ENCODE measurements at places on chromosomes 1 and 21.
A peak's percentile ranks its signal among the peaks of the same experiment; 100 is the strongest.

DNA sequence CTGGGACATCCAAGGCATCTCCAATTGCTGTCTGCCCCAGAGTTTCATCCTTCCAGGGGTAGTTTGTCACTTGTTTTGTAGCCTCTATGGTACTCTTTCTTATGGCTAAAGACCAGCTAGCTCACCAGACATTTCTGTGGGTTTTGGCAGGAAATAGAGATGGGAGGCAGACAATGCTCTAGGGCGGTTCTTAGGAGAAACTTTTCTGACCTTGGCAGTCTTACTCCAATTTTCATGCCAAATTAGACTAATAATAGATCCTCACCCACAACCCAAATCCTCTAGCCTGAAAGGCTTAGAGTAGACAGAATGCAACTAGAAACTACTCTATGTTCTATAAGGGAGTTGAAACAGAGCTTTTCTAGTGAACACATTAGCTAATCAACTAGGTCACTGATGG, 69.8 kb downstream of the LRIG2 start:
- no peak for DNase-seq

GRCh38 chr1:76957961-76958360, 90.7 kb downstream of the ST6GALNAC5 start:
- DNase-seq: no peak

GRCh38 chr1:181152892-181153633, 64.6 kb downstream of the IER5 start:
- DNase-seq: no peak

GRCh38 chr1:231233735-231234417, 7.1 kb upstream of the GNPAT start:
- no peak for DNase-seq

DNA sequence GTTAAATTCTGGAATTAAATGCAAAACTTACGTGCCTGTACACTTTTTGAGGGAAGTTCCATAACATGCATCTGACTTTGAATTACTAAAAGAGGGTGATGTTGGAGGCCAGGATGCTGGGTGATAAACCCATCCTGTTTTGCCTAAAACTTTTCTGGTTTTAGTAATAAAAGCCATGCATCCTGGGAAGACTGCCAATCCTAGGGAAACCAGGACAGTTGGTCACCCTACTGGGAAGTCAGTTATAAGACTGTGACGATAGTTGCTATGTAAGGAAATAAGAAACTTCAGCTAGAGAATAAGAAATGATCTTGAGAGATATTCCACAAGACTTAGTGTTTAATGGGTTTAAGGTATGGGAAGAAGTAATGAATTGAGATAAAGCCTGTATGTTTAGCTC, 336.6 kb upstream of the LYPLAL1 start:
- DNase-seq: no peak

- no peak for DNase-seq
These were observed 190.5 kb upstream of the C1orf105 start for GRCh38 chr1:172229942-172230341.

- DNase-seq: peak; percentile 70
These were observed 11.8 kb downstream of the NPHP4 start for GRCh38 chr1:5980314-5981008.

DNA sequence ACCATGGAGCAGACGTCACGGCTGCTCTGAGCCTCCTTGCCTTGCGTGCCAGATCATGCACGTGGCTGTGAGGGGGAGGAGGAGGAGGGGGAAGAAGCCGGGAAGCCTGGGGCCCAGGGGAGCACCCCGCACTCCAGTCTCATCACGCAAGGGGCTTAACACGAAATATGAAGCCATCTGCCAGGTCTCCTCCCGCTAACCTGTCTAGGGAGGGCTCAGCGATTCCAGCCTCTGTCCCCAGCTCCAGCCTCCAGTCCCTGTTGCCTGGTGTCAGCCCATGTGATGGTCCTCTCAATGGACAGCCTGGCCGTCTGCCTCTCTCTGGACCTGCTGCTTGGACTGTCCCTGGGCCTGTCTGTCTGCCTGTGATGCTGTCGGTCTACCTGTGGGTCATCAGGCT, 22.5 kb upstream of the C1QA start:
- no peak for DNase-seq

GRCh38 chr1:168391851-168392681, 111.4 kb downstream of the TBX19 start:
- no peak for DNase-seq

GRCh38 chr1:3677484-3677883, 25.2 kb downstream of the TP73 start:
- DNase-seq: no peak

- no peak for DNase-seq
These were observed 97.6 kb upstream of the VANGL1 start for GRCh38 chr1:115544131-115544530.

- no peak for DNase-seq
These were observed 312.5 kb upstream of the PKN2 start for GRCh38 chr1:88371436-88372023.

- no peak for DNase-seq
These were observed 42.6 kb downstream of the ADCY10 start for GRCh38 chr1:167871331-167871730.

DNA sequence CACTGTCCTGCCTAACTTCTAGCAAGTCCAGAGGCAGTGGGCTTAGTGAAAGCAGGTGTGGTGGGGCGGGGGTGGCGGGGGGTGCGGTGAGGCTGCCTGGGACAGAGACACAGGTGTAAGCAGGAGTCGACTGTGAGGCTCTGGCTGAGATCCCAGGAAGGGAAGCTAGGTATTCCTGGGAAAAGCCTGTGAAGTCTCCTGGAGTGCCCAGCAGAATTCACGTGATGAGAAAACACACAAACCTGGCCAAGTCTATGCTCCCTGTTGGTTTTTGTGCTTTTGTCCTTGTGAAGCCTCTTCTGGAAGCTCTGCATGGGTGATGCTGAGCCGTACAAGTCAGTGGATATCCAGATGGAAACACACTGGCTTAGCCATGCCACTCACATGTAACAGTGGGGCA, 5.3 kb downstream of the GALNT2 start:
- no peak for DNase-seq

DNA sequence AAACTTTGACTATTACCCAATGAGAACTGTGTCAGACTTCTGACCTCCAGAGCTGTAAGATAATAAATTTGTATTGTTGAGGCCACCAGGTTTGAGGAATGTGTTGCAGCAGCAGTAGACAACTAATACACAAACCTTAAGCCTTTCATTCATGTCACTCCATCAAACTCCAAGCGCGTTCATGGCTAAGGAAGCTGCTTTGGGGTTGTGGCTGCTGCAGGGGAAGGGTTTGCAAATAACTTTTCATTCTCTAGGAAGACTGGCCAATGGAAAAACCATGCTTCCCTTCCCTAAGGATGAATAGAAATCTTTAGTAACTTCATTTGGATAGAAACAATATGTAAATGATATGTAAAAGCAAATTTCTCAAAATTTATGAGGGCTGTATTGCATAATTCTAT, 170.4 kb downstream of the RHOU start:
- DNase-seq: no peak

DNA sequence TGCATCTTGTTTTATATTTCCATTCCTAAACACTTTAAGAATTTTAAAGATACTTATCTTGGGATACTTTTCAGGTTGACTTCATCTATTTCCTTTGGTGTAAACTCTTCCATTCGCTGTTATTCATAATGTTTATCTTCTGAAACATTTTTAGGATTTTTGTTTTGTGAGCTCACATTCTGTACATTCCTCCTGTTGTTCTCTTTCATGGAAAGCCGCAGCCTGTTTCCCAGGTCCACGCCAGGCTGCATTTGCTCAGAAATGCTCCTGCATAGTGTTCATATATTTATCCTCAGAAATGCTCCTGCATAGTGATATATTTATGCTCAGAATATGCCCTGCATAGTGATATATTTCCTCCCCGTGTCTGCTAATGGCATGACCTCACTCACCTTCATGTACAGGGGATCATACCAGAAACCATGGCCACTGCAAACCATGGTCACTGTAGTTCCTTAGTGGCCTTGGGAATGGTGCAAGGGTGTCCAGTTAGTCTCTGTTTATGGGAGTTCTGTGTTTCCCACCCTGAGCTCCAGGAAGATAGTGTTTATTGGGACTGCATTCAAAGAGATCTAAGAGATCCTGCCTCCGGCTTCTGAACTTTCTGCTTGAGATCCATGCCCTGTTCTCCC, 153.9 kb upstream of the GREM2 start:
- DNase-seq: no peak

- DNase-seq: no peak
These were observed 21.8 kb upstream of the ADGRB2 start for GRCh38 chr1:31785947-31786290.

DNA sequence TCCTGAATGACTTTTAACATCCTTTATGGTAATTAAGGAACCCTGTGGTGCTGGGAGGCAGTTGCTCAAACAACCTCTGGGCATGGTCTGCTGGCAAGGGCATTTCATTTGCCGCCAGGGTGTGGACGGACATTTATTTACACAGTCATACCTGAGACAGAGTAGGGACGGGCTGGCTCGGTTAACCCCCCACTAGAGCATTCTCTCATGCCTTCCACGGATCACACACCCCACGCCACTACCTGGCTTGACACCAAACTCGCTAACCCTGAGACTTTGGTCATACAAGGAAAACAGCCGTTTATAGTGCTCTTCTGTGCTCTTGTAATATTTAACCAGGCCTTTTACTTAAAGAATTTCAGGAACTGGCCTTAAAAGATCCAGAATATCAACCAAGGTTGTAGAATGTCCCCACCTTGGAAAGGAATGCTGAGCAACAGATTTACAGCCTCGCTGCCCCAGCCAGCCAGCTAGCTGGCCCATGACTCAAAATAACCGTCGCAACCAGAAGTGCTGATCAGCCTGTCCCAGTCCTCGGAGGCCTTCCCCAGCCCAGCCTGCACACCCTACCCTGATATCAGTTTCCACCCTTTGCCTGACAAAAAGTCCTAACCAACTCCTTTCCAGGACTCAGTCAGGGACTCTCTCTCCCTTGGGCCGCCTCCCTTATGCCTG, 6.5 kb upstream of the PDXK start:
- DNase-seq: no peak

DNA sequence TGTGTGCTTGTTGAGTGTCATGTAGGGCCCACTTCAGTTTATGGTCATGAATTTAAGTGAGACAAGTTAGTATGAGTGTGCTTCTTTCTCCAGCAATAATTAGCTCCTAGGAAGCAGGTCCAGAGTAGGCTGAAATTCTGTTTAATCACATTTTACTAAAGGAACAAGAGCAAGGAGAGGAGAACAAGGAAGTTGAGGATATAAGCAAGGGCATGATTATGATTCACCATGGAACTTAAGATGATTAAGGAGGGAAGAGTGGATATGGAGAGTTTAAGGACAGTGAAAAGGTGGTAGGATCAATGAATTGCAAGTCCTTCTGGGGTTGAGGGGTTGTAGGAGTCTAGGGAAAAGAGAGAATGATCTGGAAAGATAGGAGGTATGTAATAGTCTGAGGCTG, 3.1 kb upstream of the DIPK1A start:
- no peak for DNase-seq

GRCh38 chr1:7103874-7104273, 318.6 kb downstream of the CAMTA1 start:
- no peak for DNase-seq

DNA sequence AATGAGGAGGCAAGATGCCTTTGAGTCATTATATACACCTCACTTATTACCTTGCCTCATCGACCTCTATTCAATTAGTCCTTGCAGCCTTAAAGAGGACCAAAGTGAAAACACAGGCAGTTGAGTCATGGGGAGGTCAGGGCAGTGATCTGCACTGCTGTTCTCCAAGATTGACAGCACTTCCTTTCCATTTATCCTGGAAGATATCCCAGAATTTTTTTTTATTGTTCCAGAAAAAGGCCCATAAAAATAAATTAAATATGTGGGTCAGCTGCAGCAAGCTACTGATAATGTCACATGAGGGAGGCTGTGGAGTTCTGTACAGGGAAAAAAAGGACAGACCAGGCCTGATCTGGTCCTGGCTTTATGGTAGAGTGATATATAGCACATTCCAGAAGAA, 33.2 kb upstream of the CDC42BPA start:
- DNase-seq: no peak

- DNase-seq: no peak
These were observed 152.6 kb downstream of the ZNF281 start for GRCh38 chr1:200257235-200257634.

- no peak for DNase-seq
These were observed 52.2 kb upstream of the KIAA1614 start for GRCh38 chr1:180860535-180860934.

GRCh38 chr1:93640656-93641440, 40.8 kb downstream of the BCAR3 start:
- DNase-seq: no peak

DNA sequence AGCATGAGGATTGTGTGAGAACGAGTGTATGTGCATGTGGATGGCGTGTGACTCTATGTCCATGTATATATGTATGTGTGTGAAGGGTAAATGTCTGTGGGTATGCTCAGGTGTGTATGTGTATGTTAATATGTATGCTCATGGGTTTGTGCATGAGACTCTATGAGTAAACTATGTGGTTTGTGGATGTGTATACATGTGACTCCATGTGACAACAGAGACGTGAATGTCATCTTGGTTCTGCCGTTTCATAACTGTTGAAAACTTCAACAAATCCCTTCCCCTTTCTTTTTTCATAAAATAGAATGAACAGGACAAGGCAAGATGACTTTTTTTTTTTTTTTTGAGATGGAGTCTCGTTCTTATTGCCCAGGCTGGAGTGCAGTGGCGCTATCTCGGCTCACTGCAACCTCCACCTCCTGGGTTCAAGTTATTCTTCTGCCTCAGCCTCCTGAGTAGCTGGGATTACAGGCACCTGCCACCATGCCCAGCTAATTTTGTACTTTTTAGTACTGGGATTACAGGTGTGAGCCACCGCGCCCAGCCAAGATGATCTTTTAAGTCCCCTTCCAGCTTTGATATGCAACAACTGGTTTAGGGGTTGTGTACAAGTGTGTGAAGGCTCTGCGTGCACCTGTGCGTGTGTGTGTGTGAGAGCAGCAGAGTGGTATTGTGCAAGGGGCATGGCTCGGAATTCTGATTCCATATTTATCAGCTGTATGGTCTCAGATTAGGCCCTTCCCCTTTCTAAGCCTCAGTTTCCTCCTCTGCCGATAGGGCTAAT, 106.3 kb downstream of the EBNA1BP2 start:
- no peak for DNase-seq

DNA sequence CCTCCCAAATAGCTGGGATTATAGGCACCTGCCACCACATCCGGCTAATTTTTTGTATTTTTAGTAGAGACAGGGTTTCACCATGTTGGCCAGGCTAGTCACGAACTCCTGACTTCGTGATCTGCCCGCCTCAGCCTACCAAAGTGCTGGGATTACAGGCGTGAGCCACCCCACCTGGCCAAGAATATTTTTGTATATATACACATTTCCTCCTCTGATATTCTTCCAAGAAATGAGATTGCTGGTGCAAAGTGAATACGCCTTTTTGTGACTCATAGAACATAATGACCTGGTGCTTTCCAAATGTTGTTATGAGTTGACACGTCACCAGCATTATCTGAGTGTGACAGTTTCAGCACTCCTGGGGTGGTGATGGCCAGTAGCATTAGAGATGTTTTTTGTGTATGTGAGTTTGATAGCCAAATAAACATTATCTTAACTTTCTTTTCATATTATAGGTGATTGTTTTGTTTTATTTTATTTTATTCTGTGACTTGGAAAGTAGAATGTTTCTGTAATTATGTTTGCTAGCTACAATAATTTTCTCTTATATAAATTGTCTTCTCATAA, 54.9 kb downstream of the KCNK1 start:
- DNase-seq: no peak

- DNase-seq: no peak
These were observed 8.9 kb upstream of the ITLN2 start for GRCh38 chr1:160963521-160963920.

Data from iPS DF 19.7 (cell line).